ENCODE measurements at places on chromosomes 2 and 18.

DNA sequence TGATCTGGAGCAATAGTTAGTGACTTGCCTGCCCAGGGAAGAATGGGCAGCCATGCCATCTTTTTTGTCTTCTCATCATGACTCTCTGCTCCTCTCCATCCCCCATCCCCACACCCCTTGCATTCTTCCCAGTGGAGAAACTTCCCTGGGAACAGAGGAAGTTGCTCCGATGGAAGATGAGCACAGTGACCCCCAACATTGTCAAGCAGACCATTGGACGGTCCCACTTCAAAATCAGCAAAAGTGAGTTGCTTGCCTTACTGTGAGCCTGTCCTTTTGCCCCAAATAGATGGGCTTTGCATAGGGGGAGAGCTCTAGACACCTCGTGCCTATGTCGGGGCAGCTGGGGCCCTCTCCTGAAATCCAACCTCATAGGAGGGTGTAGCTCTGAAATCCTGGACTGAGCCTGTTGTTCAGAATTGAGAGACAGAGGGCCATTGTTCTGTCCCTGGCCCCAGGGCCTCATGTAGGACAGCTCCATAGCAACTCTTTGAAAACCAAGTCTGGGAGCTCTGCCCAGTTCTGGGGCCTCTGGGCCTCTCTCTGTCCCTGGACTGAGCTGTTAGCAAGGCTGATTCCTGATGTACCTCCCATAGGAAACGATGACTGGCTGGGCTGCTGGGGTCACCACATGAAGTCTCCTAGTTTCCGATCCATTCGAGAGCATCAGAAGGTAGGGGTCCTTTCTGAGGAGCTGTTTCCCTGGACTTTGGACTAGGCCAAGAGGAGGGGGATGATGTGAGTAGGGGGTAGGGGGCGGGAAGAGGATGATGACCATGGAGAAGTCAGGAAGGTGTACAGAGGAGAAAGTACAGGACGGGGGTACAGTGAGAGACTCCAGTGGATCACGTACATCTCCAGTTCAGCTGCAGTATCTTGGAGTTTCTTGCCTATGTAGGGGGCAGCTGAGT is 35.2 kb downstream of the TTLL4 start:
- DNase-seq: no peak

DNA sequence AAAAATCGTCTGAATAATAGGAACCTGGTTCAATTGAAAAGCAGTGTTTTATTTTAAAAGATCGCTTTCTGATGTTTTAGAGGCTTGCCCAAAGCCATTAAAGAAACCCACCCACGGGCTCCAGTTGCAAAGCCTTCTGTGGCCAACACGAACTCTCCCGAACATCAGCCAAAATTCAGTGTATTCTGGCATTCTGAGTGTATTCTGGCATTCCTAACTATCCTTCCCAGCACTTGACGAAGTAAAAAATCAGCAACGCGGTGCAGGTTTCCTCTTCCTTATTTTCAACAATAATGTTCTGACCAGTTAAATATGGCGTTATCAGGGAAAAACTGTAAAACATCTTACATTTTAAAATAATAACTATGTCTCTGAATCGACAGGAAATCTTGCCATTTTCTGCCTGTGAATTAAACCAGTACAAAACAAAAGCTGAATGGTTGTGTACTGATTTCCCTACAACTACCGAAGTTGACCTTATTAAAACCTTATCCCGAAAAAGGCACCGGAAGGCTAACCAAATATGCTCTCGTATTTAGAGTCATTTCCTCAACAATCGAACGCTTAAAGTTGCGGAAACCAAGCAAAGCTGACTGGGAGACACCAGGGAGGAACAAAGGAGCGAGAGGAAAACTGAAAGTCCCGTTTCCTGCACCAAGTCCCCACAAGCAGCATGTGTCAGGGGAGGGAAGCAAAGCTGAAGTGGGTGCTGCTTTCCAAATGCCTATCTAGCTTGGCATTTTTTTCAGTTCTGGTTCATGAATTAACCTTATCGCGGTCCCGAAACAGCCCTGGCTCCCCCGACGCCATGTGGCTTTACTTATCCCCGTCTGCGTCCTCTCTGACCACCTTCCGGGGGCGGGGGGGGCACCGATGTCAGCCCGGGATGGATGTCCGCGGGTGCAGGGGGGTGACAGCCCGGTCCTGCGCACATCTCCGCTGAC is 44.3 kb downstream of the ZNF516 start:
- DNase-seq: no peak

- no peak for DNase-seq
Observed at GRCh38 chr18:77658751-77659448, 409.3 kb downstream of the GALR1 start.

GRCh38 chr2:233593201-233593600 is 24.2 kb upstream of the UGT1A8 start:
- DNase-seq: no peak

DNA sequence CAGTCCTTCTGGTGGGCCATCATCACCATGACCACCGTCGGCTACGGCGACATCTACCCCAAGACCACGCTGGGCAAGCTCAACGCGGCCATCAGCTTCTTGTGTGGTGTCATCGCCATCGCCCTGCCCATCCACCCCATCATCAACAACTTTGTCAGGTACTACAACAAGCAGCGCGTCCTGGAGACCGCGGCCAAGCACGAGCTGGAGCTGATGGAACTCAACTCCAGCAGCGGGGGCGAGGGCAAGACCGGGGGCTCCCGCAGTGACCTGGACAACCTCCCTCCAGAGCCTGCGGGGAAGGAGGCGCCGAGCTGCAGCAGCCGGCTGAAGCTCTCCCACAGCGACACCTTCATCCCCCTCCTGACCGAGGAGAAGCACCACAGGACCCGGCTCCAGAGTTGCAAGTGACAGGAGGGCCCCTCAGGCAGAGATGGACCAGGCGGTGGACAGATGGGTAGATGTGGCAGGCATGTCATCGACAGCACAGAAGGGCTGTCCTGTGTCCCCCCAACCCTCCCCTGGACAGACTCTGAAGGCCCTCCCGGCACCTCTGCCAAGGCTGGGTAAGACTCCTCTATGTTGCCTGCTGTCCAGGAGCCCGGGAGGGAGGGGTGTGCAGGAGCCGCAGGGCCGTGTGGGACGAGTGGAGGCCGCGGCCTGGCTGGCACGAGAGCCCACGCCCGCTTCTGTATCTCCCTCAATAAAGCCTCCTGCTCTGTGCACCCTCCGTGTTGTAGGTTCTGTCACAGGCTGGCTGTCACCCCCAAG is 2.0 kb downstream of the KCNF1 start:
- DNase-seq: no peak

- DNase-seq: peak; percentile 40
Observed at GRCh38 chr2:124566518-124566970, 541.5 kb downstream of the CNTNAP5 start.

DNA sequence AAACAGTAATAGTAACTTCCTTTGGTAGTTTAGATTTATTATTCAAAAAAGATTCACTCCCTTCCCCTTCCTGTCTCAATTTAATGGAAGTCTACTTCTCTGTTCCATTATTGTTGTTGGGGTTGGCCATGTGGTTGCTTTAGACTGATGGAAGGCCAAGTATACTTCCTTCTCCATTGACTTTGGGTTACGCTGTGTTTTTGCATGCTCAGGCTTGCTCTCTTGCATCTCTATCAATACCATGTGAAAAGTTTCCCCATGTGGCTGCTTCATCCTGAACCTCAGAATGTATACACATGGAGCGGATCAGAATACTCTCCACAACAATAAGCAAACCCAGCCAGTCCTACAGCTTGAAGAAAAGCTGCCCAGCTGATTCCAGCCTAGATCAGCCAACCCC is 20.3 kb downstream of the CFAP210 start:
- DNase-seq: no peak

GRCh38 chr2:164993287-164994016 is 38.1 kb upstream of the SLC38A11 start:
- DNase-seq: no peak

GRCh38 chr2:111185361-111186022 is 64.8 kb downstream of the BCL2L11 start:
- DNase-seq: no peak

DNA sequence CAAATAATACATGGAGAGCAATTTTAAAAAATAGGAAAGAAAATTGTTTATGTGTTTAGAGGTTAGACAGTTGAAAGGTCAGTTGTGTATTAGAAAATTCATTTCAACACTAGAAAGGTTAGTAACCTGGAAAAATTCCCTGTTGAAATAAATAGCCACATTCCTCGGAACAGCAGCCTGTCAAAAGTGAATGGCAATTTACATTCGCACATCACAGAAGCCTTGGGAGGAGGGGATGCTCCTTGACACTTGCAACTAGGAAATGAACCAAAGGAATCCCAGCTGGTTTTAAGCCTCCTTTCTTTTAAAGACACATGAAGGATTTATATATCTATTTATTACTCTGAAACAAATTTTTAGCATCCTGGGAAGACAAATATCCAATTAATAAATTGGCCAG is 653.5 kb upstream of the LRRTM4 start:
- DNase-seq: no peak

- no peak for DNase-seq
Observed at GRCh38 chr18:49751427-49752094, 61.8 kb downstream of the ACAA2 start.

GRCh38 chr18:58187674-58188073 is 143.6 kb downstream of the NEDD4L start:
- DNase-seq: no peak

DNA sequence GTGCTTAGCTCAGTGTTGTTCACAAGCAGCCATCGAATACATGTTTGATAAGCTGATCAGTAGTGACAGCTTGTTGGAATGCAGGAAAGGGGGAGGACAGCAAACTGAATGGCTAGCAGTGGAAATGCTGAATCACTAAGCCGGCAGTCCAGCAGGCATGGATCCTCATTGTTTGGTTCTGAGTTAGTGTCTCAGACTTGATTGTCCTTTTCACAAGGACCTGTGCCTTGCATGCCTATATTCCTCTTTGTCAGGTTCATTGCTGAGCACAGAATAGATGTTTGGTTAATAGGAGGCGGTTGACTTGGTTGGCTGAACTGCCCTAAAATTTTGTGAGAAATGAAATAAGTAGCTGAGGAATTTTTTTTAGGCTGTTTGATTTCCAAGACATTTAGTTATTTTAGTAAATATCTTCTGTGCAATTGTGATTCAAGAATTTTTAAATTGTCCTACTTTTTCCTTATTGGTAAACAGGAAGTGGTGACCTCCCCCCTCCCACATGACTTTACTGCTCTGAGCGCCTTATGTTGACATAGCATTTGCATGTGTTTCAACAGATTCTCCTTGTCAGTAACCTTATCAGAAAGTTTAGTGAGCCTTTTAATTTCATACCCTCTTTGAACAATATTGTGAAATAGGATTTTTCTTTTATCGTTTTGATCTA is 21.4 kb upstream of the STON1 start:
- no peak for DNase-seq

DNA sequence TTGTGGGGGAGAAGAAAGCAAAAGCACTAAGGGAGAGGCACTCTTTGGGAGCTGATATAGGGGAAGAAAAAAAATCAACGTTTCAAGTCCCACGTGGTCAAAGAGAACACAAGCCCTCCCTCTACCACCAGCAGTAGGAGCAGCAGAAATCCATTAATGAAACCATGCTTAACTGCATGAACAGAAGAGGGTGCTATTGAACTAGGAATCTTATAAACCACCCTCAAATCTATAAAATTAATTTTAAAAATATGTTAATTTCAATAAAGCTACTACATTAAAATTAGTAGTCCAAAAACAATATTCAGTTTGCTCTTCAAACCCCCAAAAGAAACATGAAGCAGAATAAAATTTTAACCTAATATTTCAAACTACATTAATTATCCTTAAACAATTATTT is 147.8 kb downstream of the TMEM18 start:
- peak; percentile 66 for DNase-seq

Data from T47D (cell line).